ENCODE measurements at places on chromosomes 2 and 18.
A peak's percentile ranks its signal among the peaks of the same experiment; 100 is the strongest.

DNA sequence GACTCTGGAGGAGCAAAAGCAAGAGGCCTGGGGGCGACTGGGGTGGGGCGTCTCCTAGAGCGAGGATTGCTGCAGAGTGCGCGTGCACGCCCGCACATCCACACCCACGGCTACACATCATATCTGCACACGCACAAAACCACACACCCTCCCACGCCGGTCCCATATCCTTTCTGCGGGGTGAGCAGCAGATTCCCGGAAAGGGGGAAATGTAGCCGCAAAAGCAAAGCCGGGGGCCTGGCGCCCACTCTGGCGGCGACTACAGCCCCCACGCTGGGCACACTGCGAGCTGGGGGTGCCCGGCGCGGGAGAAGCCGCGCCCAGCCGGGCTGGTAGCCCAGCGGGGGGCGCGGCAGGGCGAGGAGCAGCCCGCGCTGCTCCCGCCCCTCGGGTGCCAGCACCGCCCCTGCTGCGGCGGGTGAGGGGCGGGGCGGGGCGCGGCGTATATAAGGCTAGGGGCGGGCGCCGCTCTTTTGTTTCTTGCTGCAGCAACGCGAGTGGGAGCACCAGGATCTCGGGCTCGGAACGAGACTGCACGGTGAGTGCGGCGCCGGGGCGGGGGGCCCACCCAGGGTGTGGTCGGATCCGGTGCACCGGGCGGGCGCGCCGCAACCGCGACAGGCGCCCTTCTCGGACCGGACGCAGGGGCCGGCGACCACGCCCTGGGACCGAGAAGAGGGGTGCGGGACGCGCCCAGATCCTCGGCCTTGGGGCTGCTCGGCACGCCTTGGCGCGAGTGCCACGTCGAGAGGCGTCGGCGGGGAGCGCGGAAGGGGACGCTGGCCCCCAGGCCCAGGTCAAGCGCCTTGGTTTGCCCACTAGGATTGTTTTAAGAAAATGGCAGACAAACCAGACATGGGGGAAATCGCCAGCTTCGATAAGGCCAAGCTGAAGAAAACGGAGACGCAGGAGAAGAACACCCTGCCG lies at the start of gene TMSB10:
Gene TMSB10, plus strand, starts transcription at position 476 of the 927 bp plus-strand sequence.
- peak; percentile 92 for DNase-seq

GRCh38 chr2:33377048-33377447 lies 99.4 kb upstream of the RASGRP3 start:
- no peak for DNase-seq

GRCh38 chr2:241769819-241770184 lies 6.8 kb upstream of the GAL3ST2 start:
- no peak for DNase-seq

- DNase-seq, result no peak
Measured at GRCh38 chr18:70181725-70182124, 23.8 kb downstream of the RTTN start.

DNA sequence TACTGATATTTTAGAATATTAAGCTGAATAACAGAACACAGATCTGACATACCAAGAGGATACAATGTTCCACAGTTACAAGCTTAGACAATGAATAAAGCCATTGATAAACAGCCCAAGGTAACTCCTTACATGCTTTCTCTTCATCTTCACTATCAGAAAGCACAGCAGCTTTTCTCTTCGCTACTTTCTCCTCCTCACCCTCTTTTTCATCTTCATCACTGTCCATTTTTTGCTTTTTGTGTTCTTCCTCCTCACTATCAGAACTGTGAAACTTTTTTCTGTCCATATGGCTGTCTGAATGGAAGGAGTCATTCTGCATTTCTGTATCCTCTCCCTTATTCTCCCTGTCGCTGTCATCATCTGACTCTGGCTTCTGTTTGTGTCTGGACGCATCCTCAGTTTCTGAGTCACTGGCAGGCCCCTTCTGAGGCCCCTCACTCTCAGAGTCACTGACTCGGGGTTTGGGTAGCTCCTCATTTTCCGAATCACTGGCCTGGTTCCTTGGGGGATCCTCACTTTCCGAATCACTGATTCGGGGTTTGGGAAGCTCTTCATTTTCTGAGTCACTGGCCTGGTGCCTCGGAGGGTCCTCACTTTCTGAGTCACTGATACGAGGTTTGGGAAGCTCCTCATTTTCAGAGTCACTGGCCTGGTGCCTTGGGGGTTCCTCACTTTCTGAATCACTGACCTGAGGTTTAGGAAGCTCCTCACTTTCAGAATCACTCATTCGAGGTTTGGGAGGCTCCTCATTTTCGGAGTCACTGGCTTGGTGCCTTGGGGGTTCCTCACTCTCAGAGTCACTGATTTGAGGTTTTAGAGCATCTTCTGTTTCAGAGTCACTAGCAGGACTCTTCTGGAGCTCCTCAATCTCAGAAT lies 21.5 kb downstream of the IWS1 start:
- DNase-seq, result no peak

DNA sequence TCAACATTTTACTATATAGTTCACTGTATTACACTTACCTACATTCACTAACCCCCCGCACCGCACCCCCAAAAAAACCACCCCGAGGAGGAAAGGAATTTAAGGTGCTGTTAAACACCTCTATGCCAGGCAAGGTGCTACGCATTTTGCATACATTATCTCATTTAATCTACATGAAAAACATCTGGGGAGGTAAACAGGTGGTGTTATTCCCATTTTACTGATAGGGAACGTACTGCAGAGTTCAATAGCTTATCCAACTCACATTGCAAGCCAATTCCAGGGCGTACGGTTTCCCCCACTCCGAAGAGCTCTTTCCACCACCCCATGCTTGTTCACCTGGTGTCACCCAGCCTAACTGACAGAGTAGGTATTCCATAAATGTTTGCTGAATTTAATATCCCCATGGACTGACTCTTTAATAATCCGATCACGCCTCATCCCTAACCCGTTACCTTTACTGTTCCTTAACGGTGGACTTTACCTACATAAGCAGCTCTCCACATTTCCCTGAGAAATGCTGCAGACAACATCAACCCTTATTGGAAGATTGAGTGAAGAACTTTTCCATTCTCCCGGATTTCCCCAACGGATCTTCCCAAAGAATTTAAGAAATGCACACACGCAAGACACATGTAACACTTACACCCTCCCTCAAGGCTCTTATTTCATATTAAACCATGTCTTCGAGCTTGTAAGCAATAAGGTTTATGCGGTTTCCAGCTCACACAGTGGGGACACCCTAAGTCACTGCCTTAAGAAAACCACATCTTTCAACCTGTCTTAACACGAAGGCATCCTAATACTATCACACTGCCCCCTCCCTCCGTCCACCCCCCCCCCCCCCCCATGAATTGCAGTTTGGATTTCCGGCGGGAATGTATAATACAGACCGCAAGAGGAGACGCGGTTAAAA lies 1.2 kb downstream of the RAPH1 start:
- peak; percentile 56 for DNase-seq

- DNase-seq, result no peak
Measured at GRCh38 chr2:121333834-121334558, 49.0 kb upstream of the TFCP2L1 start.

DNA sequence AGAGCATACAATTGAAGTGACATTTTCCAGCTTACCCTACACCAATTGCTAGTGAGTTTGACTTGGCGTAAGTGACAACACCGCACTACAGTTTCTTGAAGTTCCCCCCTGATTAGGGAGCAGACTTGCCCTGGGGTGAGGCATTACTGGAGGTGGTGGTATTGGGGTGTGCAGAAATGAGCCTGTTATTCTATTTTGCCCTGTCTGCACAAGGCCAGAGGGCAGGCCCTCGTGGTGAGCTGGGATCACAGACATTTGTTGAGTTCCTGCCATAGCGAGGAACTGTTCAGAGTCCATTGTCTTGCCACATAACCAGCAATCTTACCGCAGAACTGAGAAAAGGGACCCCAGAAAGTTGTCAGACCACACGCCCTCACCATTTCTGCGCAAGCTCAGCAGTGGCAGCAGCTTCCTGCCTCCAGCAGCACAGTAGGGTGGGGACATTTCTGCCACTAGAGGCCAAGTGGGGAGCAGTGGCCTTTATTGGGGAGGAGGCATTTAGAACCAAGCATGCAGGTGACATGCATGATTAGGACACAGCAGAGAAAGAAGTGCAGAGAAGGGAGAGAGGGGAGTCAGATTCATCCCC lies 103.6 kb upstream of the BCL2L11 start:
- DNase-seq, result no peak

- peak; percentile 16 for DNase-seq
Measured at GRCh38 chr2:171432969-171433762, 624 bp downstream of the METTL8 start.

- no peak for DNase-seq
Measured at GRCh38 chr2:42844901-42845821, 52.8 kb upstream of the HAAO start.

DNA sequence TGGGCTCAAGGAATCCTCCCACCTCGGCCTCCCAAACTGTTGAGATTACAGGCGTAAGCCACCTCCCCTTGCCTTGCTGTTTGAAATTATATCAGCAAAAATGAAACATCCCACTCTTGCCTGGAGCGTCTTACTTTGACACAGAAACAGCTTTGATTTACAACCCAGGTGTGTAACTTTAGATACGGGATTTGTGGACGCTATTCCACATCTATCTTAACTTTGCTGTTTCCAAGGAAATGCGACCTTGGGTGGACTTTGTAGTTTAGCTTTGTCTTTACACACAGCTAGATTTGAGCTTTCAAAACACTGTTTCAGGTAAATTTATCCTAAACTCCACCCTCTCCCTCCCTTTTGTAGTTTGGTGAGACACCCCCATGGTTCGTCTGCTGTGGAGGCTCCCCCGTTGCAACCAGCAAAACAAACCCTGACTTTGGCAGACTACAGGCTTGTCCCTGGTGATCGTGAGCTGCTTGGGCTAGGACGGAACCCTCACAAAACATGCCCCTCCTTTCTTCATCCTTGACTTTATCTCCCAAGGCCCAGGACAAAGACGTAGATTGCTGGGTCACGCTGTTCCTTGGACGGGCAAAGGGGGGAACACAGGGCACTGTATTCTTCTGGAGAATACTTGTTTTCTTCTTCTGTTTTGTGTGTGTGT lies 5.5 kb upstream of the MSH6 start:
- no peak for DNase-seq

DNA sequence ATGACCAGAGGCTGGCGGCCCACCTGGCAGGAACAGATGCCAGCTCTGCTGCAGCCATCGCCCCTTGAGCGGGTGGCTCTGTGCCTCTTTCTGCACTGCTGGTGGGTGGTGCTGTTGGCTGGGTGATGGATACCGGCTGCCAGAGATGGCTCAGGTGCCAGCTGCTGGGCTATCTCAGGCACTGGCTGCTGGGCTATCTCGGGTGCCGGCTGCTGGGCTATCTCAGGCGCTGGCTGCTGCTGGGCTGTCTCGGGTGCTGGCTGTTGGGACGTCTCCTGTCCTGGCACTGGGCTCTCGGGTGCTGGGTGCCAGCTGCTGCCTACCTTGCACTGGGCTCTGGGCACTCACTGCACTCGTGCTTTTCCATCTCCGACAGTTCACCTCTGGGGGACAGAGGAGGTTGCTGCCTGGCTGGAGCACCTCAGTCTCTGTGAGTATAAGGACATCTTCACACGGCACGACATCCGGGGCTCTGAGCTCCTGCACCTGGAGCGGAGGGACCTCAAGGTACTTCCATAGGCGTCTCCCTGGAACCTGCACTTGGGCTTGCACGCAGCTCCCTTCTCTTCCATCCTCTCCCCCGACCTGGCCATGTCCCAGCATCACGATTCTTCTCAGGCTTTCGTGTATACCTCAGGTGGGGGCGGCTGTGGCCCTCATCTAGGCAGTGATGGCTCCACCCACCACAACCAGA lies 98.4 kb downstream of the USP40 start:
- DNase-seq, result no peak

DNA sequence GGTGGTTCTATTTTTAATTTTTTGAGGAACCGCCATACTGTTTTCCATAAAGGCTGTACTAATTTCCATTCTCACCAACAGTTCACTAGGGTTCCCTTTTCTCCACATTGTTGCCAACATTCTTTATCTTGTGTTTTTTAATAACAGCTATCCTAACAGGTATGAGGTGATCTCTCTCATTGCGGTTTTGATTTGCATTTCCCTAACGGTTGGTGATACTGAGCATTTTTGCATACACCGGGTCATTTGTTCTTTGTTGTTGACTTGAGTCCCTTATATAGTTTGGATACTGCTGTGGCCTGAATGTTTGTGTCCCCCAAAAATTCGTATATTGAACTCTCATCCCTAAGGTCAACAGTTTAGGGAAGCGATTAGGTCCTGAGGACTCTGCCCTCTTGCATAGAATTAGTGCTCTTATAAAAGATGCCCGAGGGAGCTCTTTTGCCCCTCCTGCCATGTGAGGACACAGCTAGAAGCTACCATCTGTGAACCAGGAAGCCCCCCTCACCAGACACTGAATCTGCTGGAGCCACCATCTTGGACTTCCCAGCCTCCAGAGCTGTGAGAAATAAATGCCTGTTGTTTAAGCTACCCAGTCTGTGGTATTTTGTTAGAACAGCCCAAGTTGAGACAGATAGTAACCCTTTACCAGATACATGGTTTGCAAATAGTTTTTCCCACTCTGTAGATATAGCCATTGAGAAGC lies 4.7 kb downstream of the IMP4 start:
- DNase-seq, result no peak

DNA sequence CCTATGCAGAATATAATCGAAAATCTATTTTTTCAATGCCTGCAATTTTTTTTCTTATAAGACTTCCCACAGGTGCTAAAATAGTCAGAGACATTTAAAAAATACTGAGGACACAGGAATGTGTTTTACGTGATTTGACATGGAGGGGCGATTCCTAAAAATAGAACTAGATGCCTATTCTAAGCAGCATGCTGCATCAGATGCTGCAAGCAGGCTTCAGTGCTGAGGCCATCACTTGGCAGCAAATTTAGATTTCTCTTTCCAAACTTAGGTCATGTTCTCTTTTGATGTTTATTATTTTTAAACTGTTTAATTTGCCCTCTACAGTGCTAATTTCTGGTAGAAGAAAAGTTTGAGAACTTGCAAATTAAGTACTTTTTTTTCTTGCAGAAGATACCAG lies 43.7 kb upstream of the NCK2 start:
- DNase-seq, result no peak

DNA sequence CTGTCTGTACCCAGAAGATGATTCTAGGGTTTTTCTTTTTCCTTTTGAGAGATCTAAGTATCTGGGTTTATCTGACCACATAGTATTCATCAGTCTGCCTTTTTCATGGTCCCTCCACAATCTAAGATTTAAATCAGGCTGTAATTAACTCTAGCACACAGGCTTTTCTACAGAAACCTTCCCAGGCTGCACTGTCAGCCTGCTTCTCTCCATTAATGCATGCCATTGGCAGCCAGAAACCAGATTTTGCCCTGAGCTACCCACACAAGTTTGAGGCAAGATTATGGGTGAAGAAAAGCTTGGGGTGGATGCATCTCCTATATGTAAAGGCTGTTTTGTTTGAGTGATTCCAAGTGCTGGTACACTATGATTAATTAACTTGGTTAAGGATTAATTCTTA lies 45.7 kb upstream of the EML4 start:
- DNase-seq, result no peak

- no peak for DNase-seq
Measured at GRCh38 chr2:26325851-26326250, 20.1 kb upstream of the SELENOI start.

All from CD4-positive, alpha-beta T cell treated with Interleukin-4 for 1 hour (primary cell).